ENCODE measurements at places on chromosomes 1 and 21. TPM values are rescaled to one million over a fixed set of nuclear protein-coding genes. Genes with fewer than 3 reads are reported as not detected.

DNA sequence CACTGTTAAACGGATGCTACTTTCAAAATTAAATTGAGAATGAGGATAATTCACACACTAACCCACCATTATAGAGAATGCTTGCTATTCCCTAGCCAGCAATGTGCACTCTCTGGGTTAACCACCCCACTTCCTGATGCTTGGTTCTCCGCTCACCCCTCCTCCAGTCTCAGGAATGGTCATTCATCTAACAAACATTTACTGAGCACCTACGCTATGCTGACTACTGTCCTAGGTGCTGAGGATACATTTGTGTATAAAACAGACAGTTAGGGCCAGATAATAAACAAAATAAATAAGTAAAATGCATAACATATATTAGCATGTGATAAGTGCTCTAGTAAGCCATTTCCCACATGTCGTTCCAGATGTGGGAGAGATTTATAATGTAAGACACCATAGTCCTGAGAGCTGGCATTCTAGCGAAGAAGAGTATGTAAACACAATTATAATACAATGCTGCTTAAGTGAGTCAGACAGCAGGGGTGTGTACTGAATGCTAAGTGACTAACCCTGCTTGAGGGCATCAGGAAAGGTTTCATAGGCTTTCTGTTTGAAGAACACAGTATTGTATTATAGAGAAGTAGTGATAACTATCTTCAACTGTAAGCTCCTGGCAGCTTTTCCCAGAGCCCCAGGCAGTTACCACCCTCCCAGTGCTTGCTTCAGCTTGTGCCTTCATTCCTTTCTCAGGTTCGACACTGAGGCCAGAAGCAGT, 126.7 kb upstream of the CACHD1 start:
- no peak for DNase-seq

DNA sequence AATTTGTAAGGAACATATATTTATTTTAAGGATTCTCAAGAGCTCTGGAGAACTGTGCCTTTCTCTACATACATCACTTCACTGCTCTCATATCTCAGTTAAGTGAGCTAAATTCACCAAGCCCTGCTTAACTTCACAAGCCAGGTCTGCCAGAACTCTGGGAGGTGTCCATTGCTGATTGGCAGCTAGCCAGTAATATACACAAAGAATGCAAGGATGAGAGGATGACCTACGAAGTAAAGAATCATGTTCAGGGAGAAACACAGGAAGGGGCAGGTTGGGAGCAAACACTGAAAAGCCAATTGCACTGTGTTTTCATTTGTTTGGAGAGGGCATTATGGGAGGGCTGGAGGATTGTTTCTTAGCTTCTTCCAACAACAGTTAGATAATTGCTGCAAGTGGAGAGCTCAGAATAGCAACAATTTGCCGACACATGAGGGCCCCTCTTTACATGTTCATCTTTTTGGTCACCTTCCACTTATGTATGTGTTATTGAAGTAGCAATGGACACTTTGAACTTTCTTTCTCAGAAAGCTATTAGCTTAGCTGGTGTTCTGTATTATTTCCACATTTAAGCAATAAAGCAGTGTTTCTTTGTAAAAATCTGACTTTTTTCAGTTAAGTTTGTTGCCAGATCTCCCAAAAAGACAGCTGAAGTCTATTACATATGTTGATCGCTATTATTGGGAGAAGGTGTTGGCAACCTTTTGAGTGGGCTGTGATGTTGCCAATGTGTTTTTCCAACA, 254.8 kb downstream of the LTN1 start:
- no peak for DNase-seq

DNA sequence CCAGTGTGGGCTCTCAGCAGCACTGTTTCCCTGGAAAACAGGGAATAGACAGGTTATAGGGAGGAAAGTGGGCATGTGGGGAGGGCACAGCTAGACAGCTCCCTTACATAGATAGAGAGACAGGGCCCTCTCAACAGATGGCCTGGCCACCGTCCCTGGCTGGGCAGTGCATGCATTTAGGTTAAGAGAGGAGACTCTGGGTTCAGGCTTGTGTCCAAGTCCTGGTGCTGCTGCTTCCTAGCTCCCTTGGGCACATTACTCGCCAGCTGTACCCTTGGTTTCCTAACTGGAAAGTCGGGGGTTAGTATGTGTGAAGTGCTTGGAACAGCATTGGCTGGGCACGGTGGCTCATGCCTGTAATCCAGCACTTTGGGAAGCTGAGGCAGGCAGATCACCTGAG, 9.1 kb downstream of the PLOD1 start:
- DNase-seq = no peak

DNA sequence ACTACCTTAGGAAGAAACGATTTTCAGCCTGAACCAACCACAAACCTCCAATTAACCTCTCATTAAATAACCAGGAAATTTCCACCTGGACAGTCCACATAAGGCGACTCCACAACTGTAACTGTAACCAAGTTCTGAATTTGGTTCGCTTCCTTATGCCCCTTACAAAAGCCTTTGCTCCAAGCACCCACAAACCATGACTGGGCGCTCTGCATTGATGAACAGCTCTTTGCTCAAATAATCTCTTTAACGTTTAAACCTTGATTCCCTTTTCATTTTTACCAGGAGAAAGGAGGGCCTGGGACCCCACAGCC, 38.2 kb upstream of the ZNF124 start:
- no peak for DNase-seq

GRCh38 chr1:12416101-12416500, 186.3 kb downstream of the VPS13D start:
- DNase-seq = no peak

GRCh38 chr1:219412772-219413171, 200.1 kb downstream of the ZC3H11B start:
- DNase-seq = no peak

GRCh38 chr1:109611308-109611990, 8.0 kb downstream of the GNAT2 start:
- no peak for DNase-seq

DNA sequence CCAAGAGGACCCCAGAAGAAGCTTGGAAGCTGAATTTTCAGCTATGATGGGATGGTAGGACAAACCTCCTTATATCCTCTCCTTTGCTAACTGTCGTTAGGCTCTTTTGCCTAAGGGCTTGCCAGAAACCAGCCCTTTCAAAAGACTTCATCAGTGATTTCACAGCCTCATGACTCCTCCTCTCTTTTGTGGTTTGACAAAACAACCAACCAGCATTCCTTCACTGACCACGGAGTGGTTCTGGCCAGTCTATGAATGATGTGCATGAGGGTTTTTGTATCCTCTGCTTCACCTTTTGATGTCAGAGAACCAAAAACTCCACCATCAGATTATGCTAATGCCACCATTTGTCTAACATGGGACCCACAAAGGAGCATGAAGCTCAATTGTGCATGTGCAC, 116.9 kb upstream of the COA6 start:
- no peak for DNase-seq

- no peak for DNase-seq
These were observed 434.6 kb upstream of the CHRM3 start for GRCh38 chr1:238951809-238952208.

- DNase-seq = no peak
These were observed 20.1 kb downstream of the TP73 start for GRCh38 chr1:3672231-3672970.

DNA sequence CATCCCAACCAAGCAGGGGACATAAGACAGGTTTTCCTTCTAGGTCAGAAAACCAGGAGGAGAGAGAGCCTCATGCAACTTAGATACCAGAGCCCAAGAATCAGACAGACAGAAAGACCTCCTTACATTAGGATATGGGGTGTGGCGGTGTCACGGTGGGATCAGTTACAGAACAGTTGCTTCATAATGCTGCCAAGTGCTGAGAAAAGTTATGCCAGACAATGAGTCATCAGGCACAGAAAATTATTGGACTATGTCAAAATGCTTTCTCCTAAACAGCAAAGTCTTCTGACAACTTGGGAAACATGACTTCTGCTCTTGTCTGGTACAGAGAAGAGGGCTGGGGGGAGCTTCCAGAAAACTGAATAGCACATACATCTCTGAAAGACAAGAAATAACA, 1120.2 kb upstream of the TMPRSS15 start:
- DNase-seq = no peak

DNA sequence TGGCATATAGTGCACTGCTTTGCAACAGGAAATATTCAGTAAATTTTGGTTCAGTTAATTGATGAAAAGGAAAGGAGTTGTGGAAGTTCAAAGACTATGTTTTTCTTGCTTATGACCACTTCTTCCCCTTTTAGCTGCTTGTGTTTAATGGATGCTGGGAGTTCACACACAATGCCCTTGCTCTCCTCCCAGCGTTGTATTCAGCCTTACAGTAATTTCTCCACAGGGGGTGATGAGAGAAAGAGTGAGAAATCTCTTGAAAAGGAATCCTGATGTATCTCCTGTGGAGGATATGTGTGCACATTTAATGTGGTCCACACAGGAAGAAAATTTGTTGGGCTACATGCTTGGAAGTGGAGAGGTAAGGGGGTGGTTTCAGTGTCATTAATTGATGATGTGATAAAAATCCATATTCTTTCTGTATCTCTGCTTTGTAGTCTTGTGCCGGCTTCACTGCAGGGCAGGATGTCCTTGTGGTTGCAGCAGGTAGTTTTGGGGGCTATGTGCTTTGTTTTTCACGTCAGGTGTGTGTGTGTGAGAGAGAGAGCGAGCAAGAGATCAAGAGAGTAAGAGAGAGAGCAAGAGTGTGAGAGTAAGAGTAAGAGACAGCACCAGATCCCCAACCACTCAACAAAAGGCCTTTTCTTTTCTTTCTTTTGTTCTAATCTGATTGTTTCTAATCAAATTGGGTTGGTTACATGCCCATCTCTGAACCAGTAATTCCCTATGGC, 204.4 kb downstream of the RWDD3 start:
- DNase-seq = no peak

DNA sequence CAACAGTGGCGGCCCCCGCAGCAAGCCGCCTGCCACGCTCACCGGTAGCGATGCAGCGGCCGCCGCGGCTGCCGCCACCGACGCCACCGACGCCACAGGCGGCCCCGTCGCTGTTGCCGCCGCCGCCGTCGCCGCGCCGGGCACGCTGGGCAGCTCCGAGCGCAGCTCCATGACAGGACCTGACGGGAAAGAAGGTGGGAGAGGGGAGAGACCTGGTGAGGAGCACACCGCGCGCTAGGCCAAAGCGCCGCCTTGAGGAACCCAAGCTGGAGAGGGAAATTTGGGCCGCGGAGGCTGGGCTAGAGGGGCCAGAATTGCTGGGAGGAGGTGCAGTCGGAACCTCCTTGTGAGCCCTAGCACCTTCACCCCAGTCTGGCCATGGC, 1.9 kb downstream of the DMRTA2 start:
- DNase-seq = no peak

DNA sequence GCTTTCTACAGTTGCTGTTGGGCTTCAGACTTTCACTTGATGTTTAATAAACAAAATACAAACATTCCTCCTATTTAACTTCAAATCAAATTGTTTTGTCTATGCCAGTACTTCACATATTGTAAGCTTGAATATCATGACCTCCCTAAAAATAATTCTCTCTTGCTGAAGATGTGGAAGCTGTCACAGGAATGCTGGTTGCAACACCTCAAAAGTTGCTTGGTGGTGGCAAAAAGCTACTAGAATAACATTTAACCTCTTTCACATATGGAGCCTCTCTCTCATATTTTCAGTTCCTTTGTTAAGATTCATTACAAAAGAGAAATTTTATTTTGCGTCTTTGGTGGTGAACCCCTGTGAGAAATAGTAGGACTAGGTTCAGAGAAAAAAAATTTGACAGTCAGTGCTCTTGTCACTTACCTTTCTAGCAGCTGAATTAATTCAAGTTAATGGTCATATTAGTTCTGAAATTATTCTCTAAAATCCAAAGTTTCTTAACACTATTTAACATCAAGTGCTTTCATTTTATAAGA, 25.5 kb upstream of the F13B start:
- no peak for DNase-seq

DNA sequence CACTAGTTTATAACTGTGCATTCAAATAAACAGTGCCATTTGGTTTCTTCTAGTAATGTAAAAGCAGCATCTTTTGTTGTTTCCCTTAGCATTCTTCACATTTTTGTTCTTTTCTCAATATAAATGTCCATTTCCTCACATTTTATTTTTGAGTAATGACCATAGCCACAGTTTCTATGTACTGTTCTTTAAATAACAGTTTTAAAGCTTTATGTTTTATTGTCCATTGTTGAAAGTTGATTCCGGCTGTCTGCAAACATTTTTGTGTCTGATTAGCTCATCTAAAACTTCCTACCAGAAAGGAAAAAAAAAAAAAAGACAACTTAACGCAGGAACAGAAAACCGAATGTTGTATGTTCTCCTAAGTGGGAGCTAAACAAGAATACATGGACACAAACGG, 139.7 kb downstream of the MAGI3 start:
- no peak for DNase-seq

GRCh38 chr1:29123887-29124365, at the start of gene TMEM200B:
Gene TMEM200B (minus strand): TSS chr1:29123903. CDS start chr1:29121828, 2,075 bp downstream.
- no peak for DNase-seq

- DNase-seq = no peak
These were observed 325.2 kb downstream of the USP25 start for GRCh38 chr21:16055014-16055413.

- DNase-seq = no peak
These were observed 8.6 kb downstream of the CDC14A start for GRCh38 chr1:100360790-100361510.

GRCh38 chr1:93848350-93848883, 30.6 kb downstream of the DNTTIP2 start:
- no peak for DNase-seq

GRCh38 chr1:199907361-199907760, 120.1 kb upstream of the NR5A2 start:
- DNase-seq = no peak

- no peak for DNase-seq
These were observed 22.7 kb upstream of the FMN2 start for GRCh38 chr1:240068961-240069360.

DNA sequence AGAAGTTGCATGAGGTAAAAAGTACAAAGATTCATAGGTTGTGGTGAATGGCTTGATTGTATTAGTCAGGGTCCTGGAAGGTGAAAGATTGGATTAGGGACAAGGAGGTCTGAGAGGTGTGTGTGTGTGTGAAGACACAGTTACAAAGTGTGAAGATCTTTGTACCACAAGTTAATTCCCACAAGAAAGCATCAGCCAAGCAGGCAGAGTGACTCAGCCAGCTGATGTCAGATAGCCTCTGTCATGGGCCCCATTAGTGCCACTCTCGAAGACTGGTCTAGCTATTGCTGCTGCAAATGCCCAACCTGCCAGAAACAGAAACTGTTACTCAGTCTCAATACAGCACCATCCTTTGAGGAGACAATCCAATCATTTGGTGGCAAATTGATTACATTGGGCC, 96.5 kb downstream of the DTL start:
- no peak for DNase-seq

The LCA5L gene
- polyA plus RNA-seq = 3.8 TPM

The RHEX gene
- 3.3 TPM for polyA plus RNA-seq

The UBE2U gene
- 0.42 TPM for polyA plus RNA-seq

The TEDDM1 gene
- not detected for polyA plus RNA-seq

The DNM3 gene
- polyA plus RNA-seq = 4.8 TPM

The KCNJ15 gene
- 261 TPM for polyA plus RNA-seq

The RPF1 gene
- 45.9 TPM for polyA plus RNA-seq

The GRHL3 gene
- polyA plus RNA-seq = 3.3 TPM

The FMO1 gene
- polyA plus RNA-seq = 182 TPM

The HRNR gene
- 0.57 TPM for polyA plus RNA-seq

The AMIGO1 gene
- polyA plus RNA-seq = 8.1 TPM
